Large intestine (tissue), 12 donors: ENCODE measurements at places on chromosomes 12 and 14. TPM values are rescaled to one million over a fixed set of nuclear protein-coding genes. Genes with fewer than 3 reads are reported as not detected.
A peak's percentile ranks its signal among the peaks of the same experiment; 100 is the strongest.

Gene OR6C2
- not detected for polyA plus RNA-seq

Gene SLC2A13
- polyA plus RNA-seq: 21.4 TPM

Gene NRXN3
- 12.8 TPM for polyA plus RNA-seq

Gene DIO2
- 0.79 TPM for polyA plus RNA-seq

Gene RNF212B
- 0.34 TPM for polyA plus RNA-seq

Gene TTC9
- polyA plus RNA-seq: 1.9 TPM

Gene RBMS2
- polyA plus RNA-seq: 22.5 TPM

Gene LRTM2
- 0.13 TPM for polyA plus RNA-seq

Gene CCDC197
- not detected for polyA plus RNA-seq

Gene CLSTN3
- polyA plus RNA-seq: 71.7 TPM

DNA sequence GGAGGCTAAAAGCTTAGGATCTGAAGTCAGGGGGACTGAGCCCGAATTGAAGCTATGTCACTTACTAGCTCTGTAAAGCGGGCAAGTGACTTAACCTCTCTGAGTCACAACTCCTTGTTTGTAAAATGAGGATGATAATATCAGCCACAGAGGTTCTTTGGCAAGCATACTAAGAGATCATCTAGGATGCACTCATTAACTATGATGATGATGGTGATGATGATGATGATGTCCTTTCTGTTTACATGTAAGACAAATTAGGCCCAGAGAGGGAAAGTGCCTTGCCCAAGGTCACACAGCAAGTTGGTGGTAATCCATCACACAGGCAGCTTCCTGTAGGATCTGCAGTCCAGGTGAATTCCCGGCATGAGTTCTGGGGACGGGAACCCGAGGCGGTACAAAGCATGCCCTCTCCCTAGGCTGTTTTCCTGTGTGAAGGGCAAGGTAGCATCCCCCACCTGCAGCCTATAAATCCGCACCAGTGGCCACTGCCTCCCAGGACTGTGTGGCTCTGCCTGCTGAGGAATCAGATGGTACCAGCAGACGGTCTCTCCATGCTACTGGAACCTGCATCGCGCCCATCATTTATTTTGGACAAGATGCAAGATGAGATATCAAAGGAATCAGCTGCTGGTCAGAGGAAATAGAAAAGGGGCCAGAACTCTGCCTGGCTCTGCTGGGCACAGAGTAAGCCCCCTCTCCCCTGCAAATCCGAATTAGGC is 55.2 kb downstream of the MAP1LC3B2 start:
- DNase-seq: no peak
- H3K36me3 ChIP-seq: no peaks in the 10 kb centered on the region
- no peak overlapping the region for H3K4me3 ChIP-seq
- H3K4me1 ChIP-seq: no peaks in the 10 kb centered on the region
- no peak overlapping the region for H3K27ac ChIP-seq

DNA sequence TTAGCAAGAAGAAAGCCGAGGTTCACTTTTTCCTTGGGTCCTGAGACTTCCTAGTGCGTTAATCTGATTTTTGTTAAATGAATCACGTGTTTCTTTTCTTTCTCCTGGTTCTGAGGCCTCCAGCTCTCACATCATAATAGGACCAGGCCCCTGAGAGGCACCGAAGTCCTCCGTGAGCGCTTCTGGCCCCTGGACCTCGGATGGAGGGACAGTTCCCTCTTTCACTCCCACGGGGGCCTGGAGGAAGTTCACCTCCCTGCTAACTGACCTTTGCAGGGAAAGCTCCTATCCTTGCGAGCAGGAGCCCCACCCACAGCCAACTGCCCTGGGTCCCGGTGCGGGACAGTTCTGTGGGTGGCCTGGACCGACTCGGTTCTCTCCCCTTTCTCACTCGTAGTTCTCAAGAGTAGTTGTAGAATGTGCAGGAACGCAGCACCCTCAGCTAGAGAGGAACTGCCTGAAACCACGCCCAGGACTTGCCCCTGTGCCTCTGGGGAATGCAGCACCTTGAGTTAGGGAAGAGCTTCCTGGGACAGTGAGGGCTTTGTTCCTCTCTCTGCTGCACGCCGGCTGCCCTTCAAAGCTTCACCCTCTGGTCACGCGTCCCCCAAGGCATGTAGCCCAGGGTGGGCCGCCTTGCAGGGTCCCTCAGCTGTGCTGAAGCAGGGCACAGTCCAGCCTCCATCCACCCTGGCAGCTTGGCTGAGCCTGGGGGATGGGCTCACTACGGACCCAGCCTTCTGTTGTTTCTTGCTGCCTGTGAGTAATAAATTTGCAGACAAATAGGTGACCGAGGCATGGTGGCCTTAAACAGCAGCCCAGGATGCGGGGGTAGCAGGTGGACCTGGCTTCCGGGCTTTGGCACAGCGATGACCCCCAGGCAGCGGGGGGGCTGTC is 264.6 kb downstream of the ADGRD1 start:
- DNase-seq: peak; percentile 58
- H3K4me1 ChIP-seq: peaks cover 54% of the 10 kb centered on the region
- H3K36me3 ChIP-seq: no peaks in the 10 kb centered on the region
- no peaks in the 10 kb centered on the region for H3K27me3 ChIP-seq

- H3K4me3 ChIP-seq: no peak overlapping the region
- H3K27me3 ChIP-seq: no peaks in the 10 kb centered on the region
- H3K27ac ChIP-seq: no peak overlapping the region
- no peaks in the 10 kb centered on the region for H3K36me3 ChIP-seq
- no peaks in the 10 kb centered on the region for H3K4me1 ChIP-seq
Measured at GRCh38 chr12:76341436-76342030, 6.7 kb downstream of the BBS10 start.

- no peak overlapping the region for H3K27ac ChIP-seq
- no peak for DNase-seq
- H3K4me1 ChIP-seq: no peaks in the 10 kb centered on the region
Measured at GRCh38 chr14:100611811-100612480, 24.7 kb upstream of the BEGAIN start.

DNA sequence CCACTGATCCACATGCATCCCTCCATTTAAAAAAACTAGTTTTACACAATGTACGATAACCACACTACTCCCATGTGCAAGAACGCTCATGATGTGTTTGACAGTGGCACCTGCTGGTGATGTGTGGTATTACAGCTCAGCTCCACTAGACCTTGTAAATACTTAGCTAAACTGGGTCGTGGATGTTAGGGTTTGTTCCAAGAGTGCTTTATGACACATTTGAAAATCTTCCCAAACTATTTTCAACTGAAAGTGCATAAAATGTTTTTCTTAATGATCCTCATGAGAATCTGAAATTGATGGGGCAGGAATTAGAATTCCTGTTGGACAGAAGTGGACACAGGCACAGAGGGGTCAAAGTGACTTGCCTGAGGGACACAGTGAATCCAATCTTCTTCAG is 99.2 kb downstream of the SCARB1 start:
- H3K4me1 ChIP-seq: peaks cover 3% of the 10 kb centered on the region
- no peak for DNase-seq
- H3K27me3 ChIP-seq: no peaks in the 10 kb centered on the region
- H3K36me3 ChIP-seq: no peaks in the 10 kb centered on the region
- no peak overlapping the region for H3K27ac ChIP-seq
- no peak overlapping the region for H3K4me3 ChIP-seq

DNA sequence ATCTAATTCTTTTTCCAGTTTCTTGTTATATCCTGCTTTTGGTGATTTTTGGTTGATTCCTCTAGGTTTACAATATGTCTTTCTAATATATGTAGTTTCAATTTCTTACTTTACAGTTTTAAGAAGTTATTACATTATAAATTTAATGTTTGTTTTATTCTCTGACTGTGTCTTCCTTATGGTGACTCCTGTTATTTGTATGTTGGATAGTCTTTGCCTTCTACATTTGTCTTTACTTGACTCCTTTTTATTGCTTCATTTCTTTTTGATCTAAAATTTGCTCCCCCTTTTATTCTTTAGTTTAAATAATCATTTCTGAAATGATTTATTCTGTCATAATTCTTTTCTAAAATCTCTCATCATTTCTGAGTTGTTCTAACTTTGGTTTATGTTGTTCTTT is 125.8 kb downstream of the CCDC91 start:
- H3K4me1 ChIP-seq: peaks cover 3% of the 10 kb centered on the region
- H3K4me3 ChIP-seq: no peak overlapping the region
- H3K27me3 ChIP-seq: no peaks in the 10 kb centered on the region
- peaks cover 7% of the 10 kb centered on the region for H3K36me3 ChIP-seq
- no peak overlapping the region for H3K27ac ChIP-seq

GRCh38 chr14:93045965-93046704 is 69.6 kb downstream of the ITPK1 start:
- no peak overlapping the region for H3K4me3 ChIP-seq
- H3K27ac ChIP-seq: peak overlapping the region; percentile 95
- peaks cover 95% of the 10 kb centered on the region for H3K4me1 ChIP-seq
- H3K27me3 ChIP-seq: no peaks in the 10 kb centered on the region
- no peaks in the 10 kb centered on the region for H3K36me3 ChIP-seq

- H3K27ac ChIP-seq: peak overlapping the region; percentile 16
- H3K4me3 ChIP-seq: peak overlapping the region; percentile 34
- peak; percentile 83 for DNase-seq
- H3K4me1 ChIP-seq: peaks cover 7% of the 10 kb centered on the region
Measured at GRCh38 chr12:109844983-109845823, 12.0 kb upstream of the TRPV4 start.

GRCh38 chr12:25377469-25378177 is 126.9 kb upstream of the KRAS start:
- H3K27me3 ChIP-seq: no peaks in the 10 kb centered on the region
- H3K4me3 ChIP-seq: no peak overlapping the region
- DNase-seq: no peak
- no peaks in the 10 kb centered on the region for H3K36me3 ChIP-seq
- H3K27ac ChIP-seq: no peak overlapping the region

DNA sequence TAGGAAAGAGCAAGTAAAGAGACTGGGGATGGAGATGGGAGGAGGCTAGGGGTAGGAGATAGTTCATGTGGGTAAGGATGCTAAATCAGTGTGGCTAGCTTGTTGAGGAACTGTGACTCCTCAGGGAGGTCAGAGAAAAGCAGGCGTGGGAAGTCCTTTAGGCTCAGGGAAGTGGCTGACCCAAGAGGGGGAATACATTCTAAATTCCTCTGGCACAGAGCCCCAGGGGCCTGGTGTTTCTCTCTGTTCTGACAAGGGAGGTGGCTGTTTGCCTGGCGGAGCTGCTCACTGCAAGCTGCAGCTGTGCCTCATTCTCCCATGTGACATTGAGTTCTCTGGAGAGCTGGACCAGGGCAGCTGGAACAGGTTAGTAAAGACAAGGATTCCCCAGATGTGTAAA is 152.2 kb upstream of the SLC38A2 start:
- peaks cover 12% of the 10 kb centered on the region for H3K4me1 ChIP-seq
- no peaks in the 10 kb centered on the region for H3K36me3 ChIP-seq
- no peak overlapping the region for H3K4me3 ChIP-seq
- H3K27ac ChIP-seq: peak overlapping the region; percentile 29

DNA sequence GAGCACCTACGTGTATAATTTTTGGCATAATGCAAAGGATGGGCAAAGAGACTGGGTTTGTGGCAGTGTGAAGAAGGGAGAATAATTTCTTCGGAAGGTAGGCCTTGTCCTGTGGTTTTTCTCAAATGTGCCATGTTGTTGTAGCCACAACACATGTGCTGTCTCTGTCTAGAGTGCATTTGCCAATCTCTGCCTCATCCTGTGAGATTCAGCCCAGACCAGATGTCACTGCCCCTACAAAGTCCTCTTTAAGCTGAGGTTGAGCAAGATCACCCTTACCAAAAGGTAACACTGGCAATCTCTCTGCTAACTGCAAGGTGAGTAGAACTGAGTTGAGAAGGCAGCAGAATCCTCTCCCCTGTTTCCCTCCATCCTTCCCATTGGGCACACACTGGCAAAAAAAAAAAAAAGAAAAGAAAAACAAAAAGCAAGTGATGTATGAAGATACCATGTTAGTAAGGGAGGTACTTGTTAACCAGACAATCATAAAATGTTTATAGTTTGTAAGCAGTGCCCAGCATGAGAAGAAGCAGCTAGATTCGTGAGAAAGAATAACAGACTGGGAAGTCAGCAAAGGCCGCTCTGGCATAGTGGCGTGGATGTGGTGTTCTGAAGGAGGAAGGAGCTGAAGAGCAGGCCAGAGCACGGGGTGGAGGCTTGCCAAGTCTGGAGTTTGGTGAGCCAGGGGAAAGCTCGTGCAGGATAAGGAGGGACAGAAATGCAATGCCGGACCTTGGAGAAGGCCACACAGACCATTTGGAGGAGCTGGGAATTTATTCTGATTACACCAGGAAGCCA is 18.9 kb downstream of the DYRK2 start:
- no peaks in the 10 kb centered on the region for H3K27me3 ChIP-seq
- H3K36me3 ChIP-seq: peaks cover 2% of the 10 kb centered on the region
- no peak for DNase-seq
- no peaks in the 10 kb centered on the region for H3K4me1 ChIP-seq

DNA sequence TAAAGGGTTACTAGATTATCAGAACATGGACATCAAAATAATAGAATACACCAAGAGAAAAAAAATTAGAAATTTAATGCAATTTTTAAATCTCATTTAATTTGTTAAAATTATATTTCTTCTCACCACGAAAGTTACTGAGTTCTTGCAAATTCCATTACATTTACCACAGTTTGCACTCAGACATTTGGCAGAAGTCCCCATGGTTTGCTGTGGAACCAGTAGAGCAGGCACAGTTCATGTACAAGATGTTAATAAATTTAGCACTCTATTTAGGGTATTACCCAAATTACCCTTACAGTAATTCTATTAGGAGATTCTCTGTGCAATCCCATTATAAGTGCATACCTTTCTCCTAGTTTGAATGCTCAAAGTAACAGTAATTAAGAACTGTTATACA is 9.7 kb downstream of the SCN8A start:
- H3K36me3 ChIP-seq: no peaks in the 10 kb centered on the region
- H3K27ac ChIP-seq: no peak overlapping the region
- no peak for DNase-seq
- no peaks in the 10 kb centered on the region for H3K27me3 ChIP-seq

GRCh38 chr14:29709490-29709889 is 218.2 kb downstream of the PRKD1 start:
- no peak for DNase-seq
- H3K27ac ChIP-seq: no peak overlapping the region
- no peaks in the 10 kb centered on the region for H3K4me1 ChIP-seq
- H3K27me3 ChIP-seq: no peaks in the 10 kb centered on the region

GRCh38 chr14:38828183-38828827 is 274.7 kb downstream of the SEC23A start:
- no peak overlapping the region for H3K27ac ChIP-seq
- DNase-seq: no peak
- no peak overlapping the region for H3K4me3 ChIP-seq

GRCh38 chr14:77109656-77110055 is 11.6 kb downstream of the CIPC start:
- no peaks in the 10 kb centered on the region for H3K27me3 ChIP-seq
- H3K27ac ChIP-seq: no peak overlapping the region
- H3K4me3 ChIP-seq: no peak overlapping the region

GRCh38 chr14:35254736-35255135 is 37.4 kb upstream of the PSMA6 start:
- no peak overlapping the region for H3K4me3 ChIP-seq
- H3K27me3 ChIP-seq: no peaks in the 10 kb centered on the region
- no peaks in the 10 kb centered on the region for H3K4me1 ChIP-seq
- no peaks in the 10 kb centered on the region for H3K36me3 ChIP-seq
- H3K27ac ChIP-seq: no peak overlapping the region
- no peak for DNase-seq

GRCh38 chr14:99132821-99133635 is 139.0 kb downstream of the BCL11B start:
- no peaks in the 10 kb centered on the region for H3K27me3 ChIP-seq
- no peak for DNase-seq
- H3K27ac ChIP-seq: no peak overlapping the region
- no peak overlapping the region for H3K4me3 ChIP-seq
- H3K4me1 ChIP-seq: no peaks in the 10 kb centered on the region
- H3K36me3 ChIP-seq: no peaks in the 10 kb centered on the region
